T-helper 1 cell (primary cell): ENCODE measurements at places on chromosomes 6 and 20.

DNA sequence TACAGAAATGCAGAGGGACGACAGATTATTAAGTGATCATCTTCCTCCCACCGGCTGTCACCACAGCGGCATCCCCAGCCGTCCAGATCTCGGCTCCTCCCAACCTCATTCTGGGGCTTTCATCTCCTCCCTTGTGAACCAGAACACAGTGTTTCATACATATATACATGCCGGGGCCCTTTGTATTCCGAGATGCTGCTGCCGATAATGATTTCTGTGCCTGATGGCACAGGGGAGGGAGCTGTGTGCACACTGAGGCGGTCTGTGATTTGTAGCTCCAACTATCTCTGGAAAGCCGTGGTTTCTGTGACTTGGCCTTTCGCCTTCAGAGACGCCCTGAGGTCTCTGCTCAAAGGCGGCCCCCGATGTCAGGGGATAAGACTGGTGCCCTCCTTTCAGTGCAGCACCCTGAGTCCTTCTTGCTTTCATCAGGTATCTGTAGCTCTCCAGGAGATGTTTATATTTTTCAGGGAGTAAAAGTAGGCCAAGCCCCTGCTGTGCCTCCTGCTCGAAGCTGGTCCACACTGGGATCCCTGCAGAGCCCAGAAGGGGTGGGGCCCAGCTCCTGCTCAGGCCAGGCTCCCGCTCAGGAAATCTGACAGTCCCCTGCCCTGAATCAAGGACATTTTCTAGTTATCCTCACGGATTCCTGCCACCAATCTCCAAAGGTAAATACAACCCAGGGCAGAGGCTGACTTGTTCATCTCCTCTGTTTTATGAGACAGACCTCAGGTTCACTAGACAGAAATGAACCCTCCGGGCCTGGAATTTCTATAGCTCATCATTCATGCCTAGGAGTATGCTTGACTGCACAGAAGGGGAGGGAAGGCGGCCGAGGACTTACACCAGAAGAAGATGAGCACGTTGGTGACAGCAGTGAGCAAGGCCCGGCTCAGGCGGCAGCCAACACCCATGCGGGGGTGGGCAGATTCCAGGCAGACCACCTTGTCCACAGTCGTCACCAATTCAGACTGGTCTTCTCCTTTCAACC lies 11.2 kb downstream of the LEMD2 start:
- DNase-seq: no peak

DNA sequence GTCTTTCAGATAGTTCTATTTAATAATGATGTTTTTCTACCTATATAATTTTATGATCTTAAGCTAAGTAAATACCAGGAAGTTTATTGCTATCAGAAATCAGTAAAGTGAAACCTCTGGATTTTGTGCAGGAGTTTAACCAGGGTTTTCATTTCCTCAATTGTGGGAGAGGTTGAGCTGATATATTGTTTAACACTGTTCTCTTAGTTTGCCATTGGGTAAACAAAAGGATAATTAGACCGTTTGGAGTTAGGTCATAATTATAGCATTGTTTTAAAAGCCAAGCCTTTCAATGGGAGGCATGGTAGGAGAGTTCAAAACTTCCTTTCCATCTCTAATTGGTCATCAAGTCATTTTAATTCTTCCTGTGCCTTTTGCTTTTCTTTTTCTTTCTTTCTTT lies 58.7 kb downstream of the STXBP5 start:
- DNase-seq: no peak

DNA sequence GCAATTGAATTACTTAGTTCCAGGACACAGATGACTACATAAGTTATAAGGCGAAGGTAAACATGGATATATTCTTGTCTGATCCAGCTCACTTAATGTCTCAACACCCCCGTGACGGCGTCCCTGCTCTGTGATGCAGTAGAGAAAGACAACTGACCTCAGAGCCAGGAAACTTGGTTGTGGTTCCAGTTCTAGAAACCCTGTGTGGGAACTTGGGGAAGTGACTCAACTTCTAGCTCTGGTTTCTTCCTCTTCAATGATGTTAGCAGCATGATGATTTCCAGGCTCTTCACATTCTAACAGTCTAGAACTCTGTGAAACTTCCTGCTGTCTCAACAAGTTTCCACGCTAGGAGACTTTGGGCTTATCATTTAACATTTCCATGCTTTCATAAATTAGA lies 18.4 kb downstream of the LAMA4 start:
- DNase-seq: no peak

DNA sequence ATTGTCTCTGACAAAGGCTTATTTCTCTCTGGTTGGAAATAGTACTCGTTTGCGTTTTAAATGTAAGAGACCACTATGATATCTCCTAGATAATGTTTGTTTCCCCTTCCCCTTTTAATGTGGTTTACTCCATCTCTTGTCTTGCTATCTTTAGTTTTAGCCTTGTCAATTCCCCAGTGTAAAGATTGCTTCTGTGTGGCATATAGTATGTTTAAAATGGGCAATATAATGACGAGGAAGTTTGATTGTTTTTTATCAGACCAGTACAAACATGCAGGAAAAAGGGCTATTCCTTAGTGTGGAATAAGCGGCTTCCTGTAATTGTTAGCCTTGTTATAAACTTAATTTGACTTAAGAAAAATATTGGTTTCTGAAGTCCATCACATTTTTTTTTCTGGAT lies 3.1 kb downstream of the QKI start:
- DNase-seq: no peak

- DNase-seq: no peak
Measured at GRCh38 chr6:27544612-27545260, 71.8 kb upstream of the ZNF184 start.

GRCh38 chr6:28589234-28589956 lies 63.7 kb downstream of the GPX5 start:
- DNase-seq: no peak

DNA sequence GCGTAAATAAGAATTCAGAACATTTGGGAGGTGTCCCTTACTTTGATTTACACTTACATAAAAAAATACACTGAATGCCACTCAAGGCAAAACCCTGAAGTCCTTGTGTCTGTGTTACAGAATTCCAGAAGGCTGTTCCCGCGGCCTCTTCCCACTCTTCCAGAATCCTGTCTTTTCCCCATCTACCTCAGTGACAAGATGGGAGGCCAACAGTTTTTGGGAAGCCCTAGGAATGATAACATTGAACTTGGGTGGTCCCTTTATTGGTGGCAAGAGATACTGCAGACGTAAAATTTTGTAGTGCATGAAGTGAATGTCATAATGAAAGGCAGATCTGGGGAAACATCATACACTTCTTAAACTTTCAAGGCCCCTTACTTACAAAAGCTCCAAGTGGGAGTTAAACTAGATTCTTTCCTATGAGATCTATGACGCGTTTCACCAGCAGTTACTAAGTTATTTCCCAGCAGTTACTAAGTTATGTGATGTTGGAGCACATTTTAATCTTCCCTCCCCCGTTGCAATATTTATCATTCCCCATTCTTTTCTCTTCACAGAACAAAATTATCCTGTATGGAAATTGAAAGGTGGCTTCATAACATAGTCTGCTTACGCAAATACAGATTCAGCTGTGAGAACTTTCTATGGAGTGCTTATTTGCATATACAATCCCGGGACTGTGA lies 79.5 kb downstream of the BCAS1 start:
- no peak for DNase-seq

- no peak for DNase-seq
Measured at GRCh38 chr6:14645841-14646240, 528.3 kb downstream of the CD83 start.

- DNase-seq: no peak
Measured at GRCh38 chr6:99608886-99609482, 2.4 kb downstream of the PRDM13 start.

GRCh38 chr6:147869201-147869600 lies 360.7 kb downstream of the SAMD5 start:
- DNase-seq: no peak

- no peak for DNase-seq
Measured at GRCh38 chr6:414447-414846, 22.9 kb downstream of the IRF4 start.

DNA sequence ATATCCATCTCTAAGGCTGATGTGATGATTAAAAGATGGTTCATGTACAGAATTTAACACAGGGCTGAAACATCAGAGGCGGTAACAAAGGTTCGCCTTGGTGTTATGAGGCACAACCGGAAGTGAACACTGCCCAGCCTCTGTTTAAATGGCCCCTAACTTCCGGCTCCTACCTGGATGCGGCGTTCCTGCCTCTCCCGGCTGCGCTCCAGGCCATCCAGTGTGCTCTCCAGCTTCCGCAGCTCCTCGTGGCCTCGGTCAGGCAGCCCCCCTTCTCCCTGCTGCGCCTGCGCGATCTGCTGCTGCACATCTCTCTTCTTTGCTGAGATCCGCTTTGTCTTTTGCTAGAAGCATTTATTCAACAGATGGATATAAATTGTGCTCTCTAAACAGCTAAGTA lies 195.3 kb downstream of the SYNE1 start:
- DNase-seq: no peak

GRCh38 chr20:16301986-16302385 lies 271.3 kb downstream of the KIF16B start:
- DNase-seq: no peak

DNA sequence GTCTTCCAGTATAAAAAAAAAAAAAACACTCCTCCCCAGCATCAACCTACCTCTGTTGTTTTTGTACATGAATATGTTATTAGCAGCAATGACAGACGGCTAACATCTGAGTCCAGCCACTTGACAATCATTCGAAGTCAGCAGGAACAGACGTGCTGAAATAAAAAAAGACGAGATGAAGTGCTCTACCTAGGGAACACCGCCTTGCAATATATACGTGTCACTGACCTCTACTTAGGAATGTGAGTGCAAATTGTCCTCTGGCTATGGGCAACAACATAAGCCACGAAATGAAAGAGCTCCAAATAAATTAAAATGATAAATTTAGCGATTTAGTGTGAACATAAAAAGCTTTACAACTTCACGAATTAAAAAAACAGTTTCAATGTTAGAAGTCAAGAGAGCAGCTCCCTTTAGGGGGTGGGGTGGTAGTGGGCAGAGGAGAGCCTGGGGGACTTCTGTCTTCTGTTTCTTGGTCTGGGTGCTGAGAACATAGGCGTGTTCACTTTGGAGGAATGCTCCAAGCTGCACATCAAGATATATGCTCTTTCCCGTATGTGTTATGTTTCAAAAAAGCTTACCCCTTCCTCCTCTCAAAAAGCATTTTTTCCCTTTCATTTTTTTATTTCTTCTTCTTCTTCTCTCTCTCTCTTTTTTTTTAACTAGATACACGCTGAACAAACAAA lies 23.3 kb downstream of the EDN1 start:
- DNase-seq: no peak

- DNase-seq: no peak
Measured at GRCh38 chr20:61099806-61100205, 152.3 kb upstream of the CDH4 start.

GRCh38 chr20:19009081-19009688 lies 195.6 kb downstream of the SCP2D1 start:
- no peak for DNase-seq

DNA sequence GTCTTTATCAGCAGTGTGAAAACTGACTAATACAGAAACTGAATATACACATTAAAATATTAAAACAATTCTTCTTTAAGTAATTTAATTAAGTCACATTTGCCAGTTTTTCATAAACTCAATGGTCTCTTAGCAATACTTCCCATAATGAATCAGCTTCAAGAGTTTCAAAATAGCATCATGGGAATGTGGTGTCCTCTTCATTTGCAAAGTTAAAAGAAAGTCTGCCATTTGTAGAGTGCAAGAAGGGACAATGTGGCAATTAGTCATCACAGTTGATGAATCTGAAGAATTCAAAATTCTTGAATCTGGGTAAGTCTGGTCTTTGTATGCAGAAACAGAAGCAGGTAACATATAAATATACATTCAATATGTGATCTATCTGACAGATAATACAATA lies 38.7 kb downstream of the SYNE1 start:
- no peak for DNase-seq

- DNase-seq: no peak
Measured at GRCh38 chr6:126182650-126183311, 157.1 kb upstream of the CENPW start.

- no peak for DNase-seq
Measured at GRCh38 chr6:169427856-169428255, 174.2 kb upstream of the THBS2 start.

GRCh38 chr6:84643778-84644177 lies 120.6 kb downstream of the TBX18 start:
- DNase-seq: no peak
